ENCODE measurements at places on chromosomes 3 and 15.

GRCh38 chr3:72661115-72661457 is 187.2 kb downstream of the SHQ1 start:
- DNase-seq: peak; percentile 92

- no peak for DNase-seq
Measured at GRCh38 chr3:127395663-127396355, 108.0 kb upstream of the PRR20G start.

- DNase-seq: peak; percentile 93
Measured at GRCh38 chr15:32718227-32718820, 520 bp downstream of the GREM1 start.

- peak; percentile 93 for DNase-seq
Measured at GRCh38 chr3:195896361-195897080, 11.8 kb downstream of the TNK2 start.

DNA sequence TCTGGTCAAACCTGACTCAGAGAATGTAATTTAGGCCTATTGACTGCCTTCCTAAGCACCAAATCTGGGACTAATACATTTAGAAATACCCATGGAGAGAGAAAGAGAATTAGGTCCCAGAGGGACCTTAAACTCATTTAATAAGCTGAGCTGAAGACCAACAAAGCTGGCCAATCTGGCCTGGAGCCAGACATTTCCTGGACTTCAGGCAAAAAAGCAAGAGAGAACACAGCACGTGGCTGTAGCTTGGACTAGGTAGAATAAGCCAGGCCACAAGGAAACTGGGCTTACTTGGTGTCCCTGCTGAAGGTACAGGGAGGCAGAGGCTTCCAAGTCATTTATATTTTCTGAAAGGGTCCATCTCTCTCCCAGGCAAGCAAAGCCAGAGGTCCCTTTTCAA is 88.1 kb downstream of the RTP4 start:
- DNase-seq: no peak

DNA sequence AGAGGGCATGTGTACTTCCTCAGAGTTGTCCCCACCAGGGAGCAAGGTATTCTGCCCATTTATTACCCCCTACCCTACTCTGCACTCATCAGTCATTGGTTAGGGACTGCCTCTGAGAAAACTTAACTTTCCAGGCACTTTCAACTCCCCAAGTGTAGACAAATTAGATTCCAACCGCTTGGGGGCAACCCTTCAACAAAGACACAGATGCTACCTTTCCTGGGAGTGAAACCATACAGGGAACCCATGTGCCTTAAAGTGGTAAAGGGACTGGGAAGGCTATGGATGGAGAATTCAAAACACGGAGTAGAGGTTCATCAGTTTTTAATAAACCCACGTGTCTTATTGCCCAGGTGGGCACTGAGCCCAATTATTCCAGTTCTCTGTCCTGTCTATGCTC is 19.4 kb upstream of the UBE2E2 start:
- peak; percentile 10 for DNase-seq

GRCh38 chr15:89893027-89893426 is 767 bp downstream of the AP3S2 start:
- no peak for DNase-seq

DNA sequence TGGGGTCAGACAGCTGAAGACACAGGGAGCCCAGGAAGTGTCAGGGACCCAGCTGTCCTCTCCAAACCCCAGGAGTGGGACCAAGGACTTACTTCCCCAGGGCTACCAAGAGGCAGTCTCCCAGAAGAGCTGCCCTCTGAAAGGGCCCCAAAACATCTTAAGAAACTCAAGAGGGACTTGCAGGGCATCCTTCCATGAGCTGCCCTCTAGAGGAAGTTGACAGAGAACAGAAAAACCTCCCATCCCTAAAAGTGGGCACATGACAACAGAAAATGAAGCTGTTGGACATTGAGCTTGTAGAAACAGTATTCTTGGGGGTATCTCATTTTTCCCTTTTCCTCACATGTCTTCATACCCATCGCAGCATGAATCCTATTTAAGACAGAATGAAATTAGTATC is 58.9 kb downstream of the MECOM start:
- DNase-seq: no peak

GRCh38 chr3:63061449-63061848 is 186.2 kb upstream of the CADPS start:
- no peak for DNase-seq

- no peak for DNase-seq
Measured at GRCh38 chr3:24981924-24982323, 446.1 kb upstream of the RARB start.

- peak; percentile 87 for DNase-seq
Measured at GRCh38 chr3:126259411-126260391, 79.3 kb upstream of the ALDH1L1 start.

GRCh38 chr3:49630784-49631183 is 43.4 kb upstream of the APEH start:
- peak; percentile 34 for DNase-seq

- DNase-seq: no peak
Measured at GRCh38 chr3:138234401-138235179, 47.5 kb downstream of the ARMC8 start.

DNA sequence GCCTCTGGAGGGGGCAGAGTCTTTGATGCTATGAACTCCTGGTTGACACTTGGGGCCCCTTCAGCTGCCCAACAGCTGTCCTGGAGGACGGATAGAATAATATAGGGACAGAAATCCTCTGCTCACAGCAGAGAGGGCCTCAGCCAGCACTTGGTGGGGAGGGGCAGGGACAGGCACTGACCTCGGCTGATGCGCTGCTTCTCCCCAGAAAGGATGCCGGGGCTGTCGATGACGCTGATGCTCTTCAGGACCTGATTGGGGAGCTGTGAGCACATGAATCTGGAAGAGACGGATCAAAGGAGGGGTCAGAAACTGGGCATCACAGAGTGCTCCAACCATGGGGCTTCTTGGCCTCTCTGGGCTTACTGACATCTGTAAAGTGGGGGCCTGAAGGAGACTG is 29.5 kb downstream of the EHD4 start:
- no peak for DNase-seq

Data from osteoblast (primary cell).